ENCODE measurements at places on chromosomes 6 and 20.

DNA sequence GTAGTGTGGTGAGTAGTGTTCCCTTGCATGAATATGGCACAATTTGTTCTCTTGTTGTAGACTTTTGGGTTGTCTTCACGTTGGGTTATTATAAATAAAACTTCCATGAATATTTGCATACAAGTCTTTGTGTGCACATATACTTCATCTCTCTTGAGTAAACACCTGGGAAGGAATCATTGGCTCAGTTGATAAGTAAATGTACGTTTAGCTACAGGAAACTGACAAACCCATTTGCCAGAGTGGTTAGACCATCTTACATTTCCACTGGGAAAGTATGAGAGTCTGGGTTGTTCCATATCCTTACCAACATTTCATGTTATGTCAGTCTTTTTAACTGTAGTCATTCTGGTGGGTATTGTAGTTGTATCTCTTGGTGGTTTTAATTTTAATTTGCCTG, 119.2 kb downstream of the SLX4IP start:
- DNase-seq, result no peak

DNA sequence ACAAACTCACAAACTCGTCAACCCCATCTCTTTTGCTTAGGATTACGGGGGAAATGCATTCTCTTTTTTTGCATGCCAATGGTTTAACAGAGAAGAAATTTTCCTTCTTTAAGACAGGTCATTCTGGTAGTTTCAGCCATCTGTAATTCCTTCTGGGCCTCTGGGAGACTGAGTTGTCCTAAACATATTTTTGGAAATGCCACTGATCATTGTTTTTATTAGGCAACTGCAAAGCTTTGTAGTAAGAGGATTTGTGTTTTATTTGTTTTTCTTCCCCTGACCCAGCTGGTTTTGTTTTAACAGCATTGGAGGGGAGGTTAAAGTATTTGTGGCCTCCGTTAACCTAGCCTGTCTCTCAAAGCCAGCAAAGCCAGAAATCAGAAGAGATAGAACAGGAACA, 73.1 kb upstream of the ISM1 start:
- no peak for DNase-seq

DNA sequence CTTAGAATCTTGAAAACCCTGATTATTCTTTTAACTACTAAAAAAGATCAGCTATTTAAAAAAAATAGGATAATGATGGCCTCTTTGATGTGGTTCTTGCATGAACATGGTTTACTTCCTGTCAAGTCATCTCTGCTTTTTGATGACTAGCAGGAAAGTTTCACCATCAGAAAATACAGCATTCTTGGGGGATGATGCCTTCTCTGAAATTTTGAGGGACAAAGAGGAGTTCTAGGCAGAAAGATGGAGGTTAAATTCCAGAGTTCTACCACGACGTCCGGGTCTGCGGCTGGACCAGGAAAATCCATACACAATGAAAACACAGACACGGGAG, 130.4 kb downstream of the OLIG3 start:
- no peak for DNase-seq

- DNase-seq, result no peak
These were observed 404.1 kb downstream of the LMBRD1 start for GRCh38 chr6:69392745-69393144.

DNA sequence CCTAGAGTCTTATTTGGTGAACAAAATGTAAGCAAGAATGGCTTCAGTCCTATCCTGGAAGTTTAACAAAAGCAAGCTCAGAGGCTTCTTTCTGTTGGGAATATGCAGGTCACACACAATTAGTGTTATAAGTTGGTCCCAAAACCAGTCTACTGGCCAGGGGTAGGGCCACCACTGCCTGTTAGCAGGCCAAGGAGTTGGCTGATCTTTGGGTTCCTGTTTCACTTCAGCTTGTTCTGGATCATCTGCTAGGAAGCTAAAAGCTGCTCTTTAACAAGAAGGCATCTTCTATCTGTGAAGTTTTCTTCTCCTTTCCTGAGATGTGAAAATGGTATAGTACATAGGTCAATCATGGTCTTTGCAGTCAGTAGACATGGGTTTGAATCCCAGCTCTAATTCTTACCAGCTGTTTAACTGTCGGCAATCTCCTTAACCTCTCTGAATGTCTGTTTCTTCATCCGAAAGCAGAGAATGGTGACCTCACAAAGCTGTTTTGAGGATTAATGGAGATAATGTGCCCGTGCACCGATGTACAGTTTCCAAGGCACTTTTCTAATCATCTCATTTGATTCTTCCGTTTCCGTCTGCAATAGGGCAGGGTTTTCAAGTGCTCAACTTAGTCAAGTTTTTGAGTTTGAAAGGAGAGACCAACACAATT, 271.2 kb upstream of the TAB2 start:
- no peak for DNase-seq

- DNase-seq, result no peak
These were observed 23.2 kb downstream of the AFDN start for GRCh38 chr6:167849846-167850459.

Measured in stromal cell of bone marrow (primary cell).